CD4-positive, alpha-beta T cell treated with Interleukin-4 for 4 hours (primary cell): ENCODE measurements at places on chromosomes 7 and 10.

DNA sequence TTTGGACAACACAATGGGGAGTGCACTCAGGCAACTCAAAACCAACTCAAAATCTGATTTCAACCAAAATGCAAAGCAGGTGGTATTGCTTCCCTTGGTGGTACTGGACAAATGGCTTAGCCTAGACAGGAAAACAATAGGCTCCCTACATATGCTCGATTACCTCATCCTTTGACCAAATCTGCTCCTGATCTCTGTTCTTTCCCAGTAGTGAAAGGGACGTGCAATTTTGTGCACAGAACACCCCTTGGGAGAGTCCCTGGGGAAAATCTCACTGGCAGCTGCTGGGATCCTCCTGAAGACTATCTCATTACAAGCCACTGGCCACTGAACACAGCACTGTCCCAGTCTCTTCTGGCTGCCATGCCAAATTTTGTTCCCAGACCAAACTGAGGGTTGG lies 149.2 kb upstream of the VSTM2A start:
- no peak for DNase-seq

DNA sequence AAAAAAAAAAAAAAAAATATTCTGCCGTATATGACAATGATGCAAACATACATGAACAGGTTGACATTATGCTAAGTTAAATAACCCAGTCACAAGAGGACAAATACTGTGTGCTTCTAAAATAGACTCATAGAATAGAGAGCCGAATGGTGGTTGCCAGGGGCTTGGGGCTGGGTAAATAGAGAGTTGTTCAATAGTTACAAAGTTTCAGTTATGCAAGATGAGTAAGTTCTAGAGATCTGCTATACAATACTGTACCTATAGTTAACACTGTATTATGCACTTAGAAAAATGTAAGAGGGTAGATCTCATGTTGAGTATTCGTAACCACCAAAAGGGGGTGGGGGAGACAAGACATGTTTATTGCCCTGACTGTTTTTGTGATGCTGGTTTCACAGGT lies 77.1 kb upstream of the GNAI1 start:
- DNase-seq, result no peak

DNA sequence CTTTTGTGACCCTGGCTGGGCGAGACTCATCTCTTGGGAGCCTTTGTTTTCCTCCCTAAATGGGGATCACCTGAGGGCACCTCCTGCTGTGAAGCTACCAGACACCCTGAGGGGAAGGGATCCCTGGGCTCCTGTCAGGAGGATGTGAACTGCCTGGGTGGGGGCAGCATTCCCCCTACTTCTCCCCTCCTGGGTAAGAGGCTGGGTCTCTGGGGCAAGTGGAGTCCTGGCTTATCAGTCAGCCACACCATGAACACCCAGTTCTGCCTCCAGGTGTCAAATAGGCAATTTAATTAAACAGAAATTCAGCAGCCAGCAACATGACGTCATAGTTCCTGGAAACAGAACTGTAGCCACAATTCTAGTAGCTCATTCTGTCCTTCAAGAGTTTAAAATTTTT lies 97.7 kb upstream of the RET start:
- no peak for DNase-seq

DNA sequence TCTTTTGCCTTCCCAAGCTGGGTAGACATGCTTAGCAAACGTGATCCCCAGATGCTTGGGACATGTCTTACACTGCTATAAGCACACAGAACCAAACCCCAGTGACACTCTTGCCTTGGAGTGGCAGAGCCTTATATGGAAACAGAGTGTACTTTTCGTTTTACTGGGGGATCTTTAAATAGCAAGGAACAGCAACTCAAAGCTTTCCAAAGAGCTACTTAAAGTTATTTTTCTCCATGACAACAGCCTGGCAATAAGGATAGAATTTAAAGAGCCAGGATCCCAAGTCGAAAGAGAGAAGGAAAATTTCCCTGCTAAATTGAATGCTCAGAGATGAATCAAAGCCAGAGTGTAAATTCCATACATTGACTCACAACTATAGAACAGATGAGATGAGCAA lies 67.8 kb downstream of the ZNF365 start:
- no peak for DNase-seq

DNA sequence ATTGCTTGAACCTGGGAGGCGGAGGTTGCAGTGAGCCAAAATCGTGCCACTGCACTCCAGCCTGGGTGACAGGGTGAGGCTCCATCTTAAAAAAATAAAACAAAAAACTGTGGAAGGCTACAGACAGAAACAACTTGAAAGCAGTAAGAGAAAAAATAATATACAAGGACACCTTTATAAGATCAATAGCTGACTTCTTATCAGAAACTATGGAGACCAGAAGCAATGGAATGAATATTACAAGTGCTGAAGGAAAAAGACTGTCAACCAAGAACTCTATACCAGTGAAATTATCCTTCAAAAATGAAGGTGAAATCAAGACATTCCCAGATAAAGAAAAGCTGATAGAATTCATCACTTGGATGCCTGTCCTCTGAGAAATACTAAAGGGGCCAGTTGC lies 49.0 kb downstream of the RBAK start:
- DNase-seq, result no peak

DNA sequence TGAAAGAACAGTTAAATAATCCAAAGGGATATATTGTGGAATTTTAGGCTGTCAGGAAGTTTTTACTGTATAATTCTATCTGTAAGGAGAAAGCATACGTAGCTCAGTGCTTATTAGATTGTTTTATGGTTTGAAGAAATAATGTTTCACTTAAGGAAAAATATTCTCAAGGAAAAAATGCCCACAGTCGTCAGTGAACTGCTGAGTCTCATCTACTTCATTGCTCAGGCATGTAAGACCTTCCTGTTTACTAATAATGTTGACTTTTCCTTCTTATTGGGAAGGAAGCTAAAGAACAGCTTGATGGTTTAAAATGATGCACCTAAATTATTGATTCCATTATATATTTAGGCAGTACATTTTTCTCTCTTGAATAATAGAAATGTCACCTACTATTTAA lies 304.2 kb downstream of the SDK1 start:
- DNase-seq, result no peak

GRCh38 chr10:84534168-84534567 lies 205.8 kb downstream of the CCSER2 start:
- DNase-seq, result no peak
